ENCODE measurements at places on chromosomes 5 and 9.

DNA sequence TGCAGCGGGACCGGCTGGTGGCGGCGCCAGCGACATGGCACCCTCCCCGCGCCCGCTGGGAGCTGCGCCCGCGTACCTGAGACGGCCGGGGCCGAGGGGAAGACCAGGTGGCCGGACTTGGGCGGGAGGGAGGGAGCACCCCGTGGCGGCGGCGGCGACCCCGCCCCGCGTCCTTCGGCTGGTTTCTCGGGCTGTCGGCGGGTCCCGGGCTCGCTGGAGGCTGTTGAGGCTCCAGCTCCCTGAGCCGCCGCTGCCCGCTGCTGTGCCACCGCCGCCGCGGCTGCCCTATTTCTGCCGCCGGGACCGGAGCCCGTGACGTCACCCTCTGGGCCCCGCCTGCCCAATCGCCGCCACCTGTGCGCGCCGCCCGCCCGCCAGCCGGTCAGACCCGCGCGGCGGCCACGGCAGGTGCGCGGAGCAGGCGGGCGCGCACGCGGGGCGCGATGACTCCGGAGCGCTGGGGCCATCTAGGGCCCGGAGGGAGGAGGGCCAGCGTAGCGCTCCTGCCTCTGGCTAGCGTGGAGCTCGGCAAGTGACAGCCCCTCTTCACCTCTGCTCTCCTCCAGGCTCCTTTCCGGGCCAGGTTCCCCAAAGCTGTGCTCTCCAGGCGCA lies at the start of gene FSTL4:
Gene FSTL4, minus strand, starts transcription at position 293 of the 612 bp plus-strand sequence.
- peak; percentile 45 for DNase-seq

DNA sequence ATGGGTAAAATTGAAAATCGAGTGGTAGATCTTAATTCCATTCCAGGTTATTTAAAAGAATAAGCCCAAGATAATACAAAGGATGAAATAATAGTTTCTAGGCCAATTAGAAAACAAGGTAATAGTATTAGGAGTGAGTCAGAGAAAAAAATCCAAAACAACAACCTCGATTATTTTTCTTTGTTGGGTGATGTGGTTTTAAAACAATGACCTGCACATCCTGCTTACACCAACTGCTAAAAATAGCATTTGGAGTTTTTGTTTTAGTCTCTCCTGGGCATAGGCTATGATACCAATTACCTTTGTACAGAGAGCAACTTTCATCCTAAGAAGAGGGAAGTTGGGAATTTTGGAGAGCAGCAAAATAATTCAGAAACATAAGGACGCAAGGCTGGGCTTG lies 101.7 kb upstream of the MYO10 start:
- peak; percentile 33 for DNase-seq

- peak; percentile 41 for DNase-seq
Measured at GRCh38 chr5:37840053-37841034, 503 bp upstream of the GDNF start.

DNA sequence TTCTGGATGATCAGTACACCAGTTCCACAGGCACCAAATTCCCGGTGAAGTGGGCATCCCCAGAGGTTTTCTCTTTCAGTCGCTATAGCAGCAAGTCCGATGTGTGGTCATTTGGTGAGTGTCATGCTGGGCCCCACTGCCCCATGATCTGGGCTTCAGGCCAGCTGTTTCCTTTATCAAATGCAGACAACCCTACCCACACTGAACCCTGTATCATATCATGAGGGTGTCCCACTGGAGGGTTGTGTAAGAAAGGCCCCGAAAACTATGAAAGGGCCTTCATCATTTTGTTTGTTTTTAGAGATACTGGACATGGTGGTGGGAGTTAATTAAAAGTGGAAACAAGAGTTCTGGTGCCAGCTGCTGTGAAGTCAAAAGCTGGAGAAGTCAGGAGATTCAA lies 20.0 kb upstream of the CYFIP2 start:
- no peak for DNase-seq

- DNase-seq, result peak; percentile 44
Measured at GRCh38 chr5:13186177-13186576, 758.3 kb downstream of the DNAH5 start.

DNA sequence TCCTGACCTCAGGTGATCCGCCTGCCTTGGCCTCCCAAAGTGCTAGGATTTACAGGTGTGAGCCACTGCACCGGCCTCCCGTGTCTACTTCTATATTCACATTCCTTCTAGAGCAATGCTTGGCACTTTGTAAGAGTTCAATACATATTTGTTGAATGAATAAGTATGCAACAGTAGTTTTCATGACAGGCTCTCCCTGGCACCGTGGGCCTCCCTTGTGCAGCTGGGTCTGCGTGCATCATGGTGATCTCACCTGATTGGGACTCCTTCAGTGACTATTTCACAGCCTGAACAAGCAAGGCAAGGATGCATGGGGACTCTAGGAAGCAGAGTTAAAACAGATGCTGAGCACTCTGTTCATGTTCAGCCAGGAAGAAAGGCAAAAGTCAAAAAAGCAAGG lies 6.8 kb upstream of the ZBTB34 start:
- peak; percentile 61 for DNase-seq

GRCh38 chr9:101468116-101468515 lies 32.5 kb upstream of the ALDOB start:
- DNase-seq, result no peak

GRCh38 chr9:36964791-36965190 lies 69.3 kb downstream of the PAX5 start:
- no peak for DNase-seq

GRCh38 chr9:94169968-94170367 lies 85.7 kb downstream of the PTPDC1 start:
- DNase-seq, result no peak

DNA sequence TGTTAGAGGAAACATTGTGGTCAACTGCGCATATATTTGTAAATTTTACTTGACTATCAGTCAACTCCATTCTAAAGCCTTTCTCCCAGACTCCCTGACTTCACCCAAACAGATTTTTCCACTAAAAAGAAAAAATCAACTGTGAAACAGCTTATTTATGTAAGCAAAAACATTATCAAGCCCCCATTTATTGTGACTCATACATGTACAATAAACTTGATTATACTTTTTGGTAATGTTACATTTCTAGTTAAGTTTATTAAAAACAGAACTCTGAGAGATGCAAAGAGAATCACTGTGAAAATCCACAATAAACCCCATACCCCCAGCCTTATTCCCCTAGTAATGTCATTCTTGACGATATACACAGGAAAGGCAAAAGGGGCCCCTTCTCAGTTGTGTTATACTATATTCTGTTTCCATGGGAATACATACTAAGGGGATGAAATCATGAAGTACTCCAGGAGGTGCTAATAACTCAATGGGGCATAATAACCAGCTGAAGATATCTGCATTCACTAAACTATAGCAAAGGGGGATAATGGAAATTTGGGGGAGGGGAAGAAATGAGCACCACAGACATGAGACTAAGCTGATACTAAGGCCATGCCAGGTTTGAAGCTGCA lies 616.0 kb downstream of the ACTL7B start:
- no peak for DNase-seq

DNA sequence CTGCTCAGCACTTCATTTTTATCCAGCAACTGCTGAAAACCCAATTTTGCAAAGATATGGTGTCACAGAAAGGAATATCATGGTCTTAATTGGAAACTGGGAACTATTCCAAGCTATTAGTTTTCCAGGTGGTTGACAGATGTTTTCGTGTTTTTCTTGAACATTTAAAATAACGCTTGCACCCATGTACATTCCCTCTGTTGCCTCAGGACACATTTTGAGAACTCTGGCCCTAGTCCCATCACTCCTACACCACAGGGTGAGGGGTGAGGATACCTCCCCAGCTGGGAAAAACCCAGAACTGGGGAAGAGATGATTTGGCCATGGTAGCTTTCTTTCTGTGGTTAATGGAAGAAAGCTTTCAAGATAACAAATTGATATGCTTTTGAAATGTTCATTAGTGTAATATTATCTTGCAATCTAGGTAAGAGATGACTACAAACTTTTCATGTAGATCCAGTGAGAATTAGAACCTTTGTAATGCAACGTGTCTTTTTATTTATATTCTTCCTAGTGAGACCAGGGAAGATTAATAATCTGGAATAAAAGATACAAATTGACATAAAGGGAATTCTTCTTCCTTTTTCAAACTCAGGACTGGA lies 627.0 kb downstream of the RAB3C start:
- DNase-seq, result no peak

GRCh38 chr5:78411586-78411985 lies 51.2 kb downstream of the SCAMP1 start:
- DNase-seq, result no peak

DNA sequence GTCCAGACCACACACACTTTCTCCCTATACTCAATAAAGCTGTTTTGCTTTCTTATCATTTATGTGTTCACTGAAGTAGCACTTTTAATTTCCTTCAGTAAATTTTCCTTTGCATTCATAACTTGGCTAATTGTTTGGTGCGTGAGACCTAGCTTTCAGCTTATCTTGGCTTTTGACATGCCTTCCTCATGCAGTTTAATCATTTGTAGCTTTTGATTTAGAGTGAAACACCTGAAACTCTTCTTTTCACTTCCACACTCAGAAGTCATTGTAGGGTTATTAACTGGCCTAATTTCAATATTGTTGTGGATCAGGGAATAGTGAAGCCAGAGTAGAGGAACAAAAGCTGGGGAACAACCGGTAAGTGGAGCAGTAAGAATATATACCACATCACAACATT lies 114.7 kb downstream of the ST8SIA4 start:
- DNase-seq, result no peak

DNA sequence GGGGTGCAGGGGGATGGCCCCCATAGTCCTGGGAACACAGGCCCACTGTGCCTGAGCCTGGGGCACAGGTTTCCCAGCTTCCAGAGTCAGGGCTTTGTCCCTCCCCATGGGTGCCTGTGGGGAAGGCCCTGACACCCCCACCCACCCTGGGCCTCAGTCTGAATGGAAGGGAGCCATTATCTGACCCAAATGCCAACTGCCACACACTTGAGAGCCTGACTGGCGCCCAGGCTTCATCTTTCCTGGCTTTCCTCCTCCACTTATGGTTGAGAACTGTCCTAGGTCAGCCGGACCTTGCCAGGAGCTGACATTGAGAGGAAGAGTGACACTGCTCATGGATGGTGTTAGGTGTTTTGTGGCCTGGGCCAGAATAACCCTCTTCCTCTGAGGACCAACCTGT lies 24.0 kb downstream of the SH3PXD2B start:
- DNase-seq, result no peak

- no peak for DNase-seq
Measured at GRCh38 chr5:143537056-143537455, 133.6 kb upstream of the NR3C1 start.

GRCh38 chr5:98455665-98456064 lies 317.8 kb upstream of the RGMB start:
- DNase-seq, result peak; percentile 10

DNA sequence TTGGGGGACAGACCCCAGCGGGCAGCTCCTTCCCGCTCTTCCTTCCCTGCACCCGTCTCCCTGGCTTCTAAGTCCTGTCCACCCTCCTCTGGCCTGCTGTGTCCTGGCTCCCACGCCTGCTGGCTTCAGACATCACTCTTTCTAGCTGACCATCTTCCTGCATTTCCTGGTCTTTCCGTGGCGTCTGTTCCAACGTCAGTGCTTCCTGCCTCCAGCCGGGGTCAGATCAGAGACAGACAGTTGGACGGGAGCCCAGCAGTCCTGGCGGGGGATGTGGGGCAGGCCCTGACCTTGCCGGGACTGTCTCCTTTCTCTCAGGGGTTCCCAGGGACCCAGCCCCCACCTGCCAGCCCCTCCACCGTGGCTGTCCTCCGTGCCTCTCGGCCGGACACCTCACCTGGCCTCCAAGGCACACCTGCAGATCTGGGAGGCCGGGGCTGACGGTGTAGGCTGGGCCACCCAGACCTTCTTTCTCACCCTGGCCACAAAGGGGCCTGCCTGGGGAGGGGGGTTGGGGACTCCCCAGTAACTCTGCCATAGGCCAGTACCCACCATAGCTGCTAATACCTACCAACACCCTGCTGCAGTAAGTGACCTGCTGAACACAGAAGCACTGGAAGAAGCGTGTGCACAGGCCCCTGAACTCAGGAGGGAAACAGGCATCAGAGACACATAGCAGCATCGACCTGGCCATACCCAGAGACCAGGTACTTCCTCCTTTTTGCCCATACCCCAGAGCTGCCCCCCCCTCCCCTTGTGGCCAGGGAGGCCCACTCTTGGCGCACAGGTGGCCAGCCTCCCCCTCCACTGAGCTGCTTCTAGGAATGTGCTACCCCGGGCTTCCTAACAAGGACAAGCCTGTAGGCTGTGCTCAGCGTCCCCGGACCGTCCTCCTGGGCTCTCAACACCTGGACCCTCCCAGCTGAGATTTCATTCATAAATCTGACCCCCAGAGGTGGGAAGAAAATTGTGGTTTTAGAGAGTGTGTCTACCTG lies 5.1 kb downstream of the NRARP start:
- no peak for DNase-seq

DNA sequence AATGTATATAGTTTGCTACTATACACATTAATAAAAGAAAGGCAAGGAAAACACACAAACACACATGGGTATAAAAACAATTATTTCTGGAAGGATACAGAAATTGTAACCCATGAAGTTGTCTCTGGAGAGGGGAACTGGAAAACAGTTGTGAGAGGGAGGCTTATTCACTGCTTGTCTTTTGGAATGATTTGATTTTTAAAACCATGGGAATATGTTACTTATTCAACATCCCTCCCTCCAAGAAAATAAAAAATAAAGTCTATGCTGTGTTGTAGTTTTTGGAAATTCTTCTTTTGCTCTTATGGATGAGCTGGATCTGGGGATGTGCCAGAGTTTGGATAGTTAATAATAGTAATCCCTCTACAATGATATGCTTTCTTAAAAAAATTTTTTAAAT lies 6.0 kb upstream of the C1QTNF2 start:
- no peak for DNase-seq

DNA sequence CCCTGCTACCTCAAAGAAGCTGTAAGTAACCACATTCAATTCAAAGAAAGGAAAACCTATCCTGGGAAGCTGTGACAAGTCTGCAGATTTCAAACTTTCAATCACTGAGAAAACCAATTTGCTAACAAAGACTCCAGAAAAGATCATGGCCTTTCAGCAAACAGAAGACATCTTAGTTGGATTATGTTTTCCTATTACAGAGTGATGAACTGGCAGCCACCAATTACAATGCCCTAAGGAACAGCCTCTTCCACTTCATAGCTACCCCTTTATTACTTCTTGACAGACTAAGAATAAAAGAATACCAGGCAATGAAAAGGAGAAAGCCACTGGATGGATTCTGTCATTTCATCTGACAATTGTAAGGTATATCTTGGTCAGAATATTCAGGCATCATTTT lies 128.2 kb upstream of the RASEF start:
- DNase-seq, result no peak

All from PC-3 (cell line).